ENCODE measurements at places on chromosomes 2 and 18.
A peak's percentile ranks its signal among the peaks of the same experiment; 100 is the strongest.

- DNase-seq = no peak
Observed at GRCh38 chr18:10713409-10713808, 187.6 kb downstream of the NAPG start.

GRCh38 chr2:192500550-192501200 is 305.9 kb upstream of the TMEFF2 start:
- DNase-seq = no peak

GRCh38 chr2:57343391-57344006 is 703.1 kb upstream of the VRK2 start:
- no peak for DNase-seq

DNA sequence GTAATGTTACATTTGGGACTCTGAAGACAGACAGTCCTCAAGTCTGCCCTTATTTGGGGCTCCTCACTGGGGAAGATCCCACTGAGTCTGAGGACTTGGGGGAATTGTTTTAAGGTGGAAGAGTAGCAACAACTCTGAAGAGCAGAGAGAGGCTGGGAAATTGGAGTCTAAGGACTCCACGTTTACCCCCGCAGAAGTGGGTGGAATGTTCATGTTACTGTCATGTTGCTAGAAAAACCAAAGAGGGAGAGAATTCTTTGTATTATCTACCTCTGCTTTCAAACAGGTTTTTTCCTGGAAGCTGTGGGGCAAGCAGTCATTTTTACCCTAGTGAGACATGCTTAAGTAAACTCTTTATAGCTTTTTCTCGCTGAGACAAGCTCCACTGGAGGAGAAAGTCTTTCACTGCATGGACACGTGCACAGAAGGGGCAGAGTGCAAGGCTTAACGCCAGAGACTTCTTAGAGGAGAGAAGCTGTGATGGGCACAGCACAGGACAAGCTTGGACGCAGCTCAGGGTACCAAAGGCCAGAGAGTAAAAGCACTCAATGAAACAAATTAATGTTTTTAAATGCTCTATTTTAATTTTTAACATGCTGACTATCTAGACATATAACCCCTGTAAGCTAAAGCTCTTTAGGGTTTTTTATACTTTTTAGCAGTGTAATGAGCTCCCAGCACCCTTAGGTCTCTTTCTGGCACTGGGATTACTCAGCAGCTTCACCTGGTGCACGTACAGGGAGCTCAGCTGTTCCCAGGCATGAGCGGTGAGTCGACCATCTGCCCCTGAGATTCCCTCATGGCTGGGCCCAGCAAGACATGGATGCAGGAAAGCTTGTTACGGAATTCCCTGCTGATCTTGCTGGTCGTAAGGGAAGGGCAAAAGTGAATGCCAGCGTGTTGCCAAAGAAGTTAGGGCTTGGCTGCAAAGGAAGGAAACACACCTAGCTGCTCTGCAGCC is 54.5 kb upstream of the BIN1 start:
- DNase-seq = no peak

- DNase-seq = no peak
Observed at GRCh38 chr2:145402706-145403277, 882.9 kb upstream of the ZEB2 start.

DNA sequence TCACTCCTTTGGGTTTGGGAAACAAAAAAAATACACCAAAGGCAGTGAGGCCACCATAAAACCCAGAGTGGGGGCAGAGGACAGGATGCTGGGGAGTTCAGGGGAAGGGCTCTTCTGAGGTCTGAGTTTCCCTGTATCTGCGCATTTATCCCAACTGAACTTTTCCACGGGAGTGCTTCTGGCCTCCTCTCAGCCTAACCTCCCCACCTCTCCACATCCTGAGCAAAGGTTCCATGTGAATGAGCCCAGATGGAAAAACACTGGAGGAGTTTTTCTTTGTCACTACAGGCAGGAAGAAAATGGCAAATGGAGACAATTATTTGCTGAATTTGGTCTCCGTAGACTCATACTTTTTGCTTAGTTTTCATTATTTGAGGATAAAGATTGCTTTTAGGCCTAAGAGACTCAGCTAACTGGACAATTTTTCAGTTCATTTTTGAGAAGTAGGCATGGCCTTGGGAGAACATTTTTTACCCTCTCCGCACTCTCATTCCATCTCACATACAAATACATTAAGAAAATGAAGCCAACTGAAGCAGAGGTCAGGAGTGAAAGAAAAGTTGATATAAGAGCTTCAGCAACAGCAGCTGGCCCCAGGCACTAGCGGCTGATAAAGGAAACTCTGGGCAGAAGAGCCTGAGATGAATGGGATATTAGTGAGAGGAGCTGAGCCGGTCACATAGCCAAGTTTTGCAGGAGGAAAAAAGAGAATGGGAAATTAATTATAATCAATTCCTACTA is 82.6 kb upstream of the CYP1B1 start:
- DNase-seq = peak; percentile 53

- no peak for DNase-seq
Observed at GRCh38 chr18:5972298-5972697, 77.0 kb upstream of the TMEM200C start.

- no peak for DNase-seq
Observed at GRCh38 chr18:22822841-22823508, 110.2 kb upstream of the RBBP8 start.

DNA sequence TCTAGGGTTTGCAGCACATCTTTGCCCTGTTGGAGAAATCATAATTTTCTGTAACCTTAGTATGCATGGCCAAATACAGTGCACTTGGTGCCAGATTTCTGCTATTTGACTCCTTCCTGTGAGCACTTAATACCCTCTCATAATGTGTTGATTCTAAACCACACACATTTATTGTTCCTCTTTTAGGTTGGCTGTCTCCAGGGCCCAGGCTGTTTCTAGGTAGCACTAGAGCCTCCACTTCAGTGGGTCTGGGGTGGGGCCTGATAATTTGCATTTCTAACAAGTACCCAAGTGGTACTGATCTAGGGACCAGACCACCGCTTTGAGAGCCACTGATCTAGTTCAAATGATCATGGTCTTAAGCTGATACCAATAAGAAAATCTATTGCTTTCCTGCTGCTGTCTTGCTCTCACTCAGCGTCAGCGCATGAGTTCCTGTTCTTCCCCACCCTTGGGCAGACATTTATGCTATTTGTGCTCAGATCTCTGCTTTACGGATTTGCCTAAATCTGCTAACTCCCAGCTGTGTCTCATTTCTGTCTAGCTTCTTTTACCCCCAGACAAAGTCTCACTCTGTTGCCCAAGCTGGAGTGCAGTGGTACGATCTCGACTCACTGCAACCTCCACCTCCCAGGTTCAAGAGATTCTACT is 7.4 kb downstream of the PTRHD1 start:
- peak; percentile 92 for DNase-seq

GRCh38 chr2:43791035-43791765 is 17.4 kb downstream of the DYNC2LI1 start:
- no peak for DNase-seq

- no peak for DNase-seq
Observed at GRCh38 chr18:40072761-40073160, 1882.3 kb upstream of the PIK3C3 start.

DNA sequence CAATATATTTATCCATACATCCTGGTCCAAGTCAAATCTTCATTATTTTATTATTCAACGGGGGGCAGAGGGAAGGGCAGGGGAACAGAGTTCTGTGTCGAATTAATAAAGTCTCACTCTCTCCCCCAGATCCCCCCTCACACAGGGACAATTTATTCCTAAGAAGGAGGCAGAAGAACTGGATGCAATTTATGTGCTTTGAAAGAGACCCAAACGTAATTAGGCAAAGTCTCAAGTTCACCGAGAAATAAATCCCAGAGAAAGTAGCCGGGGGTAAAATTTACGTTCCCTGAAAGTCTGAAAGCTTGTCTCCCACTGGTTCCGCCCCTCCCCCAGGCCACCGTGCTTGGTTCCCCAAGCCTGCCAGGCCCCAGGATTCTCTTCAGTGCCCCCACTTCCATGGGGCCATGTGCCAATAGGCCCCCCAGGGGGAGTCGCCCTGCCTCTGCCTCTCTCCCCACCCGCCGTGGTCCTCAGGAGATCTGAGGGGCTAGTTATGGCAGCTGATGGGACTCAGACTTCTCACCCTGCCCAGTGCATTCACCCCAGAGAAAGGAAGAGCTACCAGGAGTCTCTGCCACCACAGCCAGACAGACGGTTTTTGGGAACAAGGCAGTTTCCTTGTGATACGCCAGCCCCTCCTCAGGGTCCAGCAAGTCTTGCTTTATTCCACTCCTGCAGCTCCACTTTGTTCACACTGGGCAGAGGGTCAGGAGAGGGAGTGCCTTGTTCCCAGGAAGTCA is 215.5 kb downstream of the CYP26B1 start:
- DNase-seq = no peak

GRCh38 chr2:153470867-153471266 is 7.7 kb downstream of the RPRM start:
- no peak for DNase-seq

DNA sequence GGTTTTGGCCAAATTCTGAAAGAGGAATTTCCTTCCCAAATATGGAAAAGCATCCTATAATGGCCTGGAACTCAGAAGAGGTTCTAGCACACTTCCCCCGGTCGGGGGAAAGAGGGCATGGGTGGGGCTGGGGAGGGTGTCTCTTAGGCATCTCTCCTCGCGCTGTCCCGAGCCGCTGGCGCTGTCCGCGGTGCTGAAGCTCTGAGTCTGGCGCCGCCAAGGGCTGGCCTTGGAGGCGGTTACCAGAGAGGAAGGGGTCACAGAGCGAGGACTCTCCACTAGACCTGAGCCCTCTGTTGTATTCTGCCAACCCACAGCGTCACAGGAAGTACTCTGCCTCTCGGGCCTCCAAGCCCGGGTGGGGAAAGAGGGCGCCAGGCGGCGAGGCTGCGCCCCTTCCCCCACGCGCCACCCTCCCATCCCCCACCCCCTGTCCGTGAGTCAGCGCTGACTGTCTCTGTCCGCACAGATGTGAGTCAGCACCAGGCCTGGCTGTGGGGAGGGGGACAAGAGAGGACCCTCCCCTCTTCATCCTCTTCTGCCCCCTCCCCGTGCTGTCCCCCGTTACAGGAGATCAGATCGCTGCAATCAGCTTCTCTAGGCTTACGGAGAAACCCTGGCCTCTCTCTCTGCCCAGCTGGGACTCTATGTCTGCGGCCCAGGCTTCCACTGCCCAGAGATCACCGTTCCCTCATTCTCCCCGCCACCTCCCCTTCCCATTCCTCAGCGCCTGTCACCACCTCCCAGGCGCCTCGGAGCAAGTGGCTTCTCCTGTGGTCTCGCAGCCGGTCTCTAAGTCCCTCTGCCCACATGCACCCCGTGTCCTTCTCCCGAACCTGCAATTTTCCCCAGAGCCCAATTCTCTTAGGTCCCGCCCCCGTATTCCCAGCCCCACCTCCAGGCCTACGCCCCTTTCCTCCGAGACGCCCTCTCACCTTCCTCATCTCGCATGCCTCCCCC is 779 bp downstream of the PTPRN start:
- DNase-seq = peak; percentile 39

GRCh38 chr2:45905632-45905958 is 254.1 kb downstream of the PRKCE start:
- DNase-seq = no peak

DNA sequence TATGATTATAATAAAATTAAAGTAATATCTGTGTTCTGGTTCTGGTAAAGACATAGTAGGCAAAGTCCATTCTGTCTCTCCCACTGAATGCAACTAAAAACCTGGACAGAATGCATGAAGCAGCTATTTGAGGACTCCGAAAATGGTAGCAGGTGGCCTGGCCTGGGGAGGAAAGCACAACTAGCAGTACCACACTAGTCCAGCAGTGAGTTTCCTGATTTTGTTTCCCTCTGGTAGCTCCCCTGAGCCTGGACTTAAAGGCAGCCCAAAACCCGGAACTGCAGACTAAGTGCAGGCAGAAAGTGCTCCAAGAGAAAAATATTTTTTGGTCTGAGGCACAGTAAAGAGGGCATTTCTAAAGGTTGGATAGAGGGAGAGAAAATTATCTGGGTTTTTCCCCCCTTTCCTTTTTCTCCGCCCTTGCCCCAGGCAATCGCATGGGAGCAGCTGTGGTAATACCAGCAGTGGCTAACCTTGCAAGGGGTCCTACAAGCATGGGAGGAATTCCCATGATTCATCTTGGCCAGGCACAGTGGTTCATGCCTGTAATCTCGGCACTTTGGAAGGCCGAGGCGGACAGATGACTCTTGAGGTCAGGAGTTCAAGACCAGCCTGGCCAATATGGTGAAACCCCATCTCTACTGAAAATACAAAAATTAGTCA is 32.3 kb downstream of the ASXL2 start:
- DNase-seq = no peak

- DNase-seq = no peak
Observed at GRCh38 chr18:7885865-7886264, 318.7 kb downstream of the PTPRM start.

- DNase-seq = no peak
Observed at GRCh38 chr2:226703514-226703913, 96.1 kb downstream of the IRS1 start.

DNA sequence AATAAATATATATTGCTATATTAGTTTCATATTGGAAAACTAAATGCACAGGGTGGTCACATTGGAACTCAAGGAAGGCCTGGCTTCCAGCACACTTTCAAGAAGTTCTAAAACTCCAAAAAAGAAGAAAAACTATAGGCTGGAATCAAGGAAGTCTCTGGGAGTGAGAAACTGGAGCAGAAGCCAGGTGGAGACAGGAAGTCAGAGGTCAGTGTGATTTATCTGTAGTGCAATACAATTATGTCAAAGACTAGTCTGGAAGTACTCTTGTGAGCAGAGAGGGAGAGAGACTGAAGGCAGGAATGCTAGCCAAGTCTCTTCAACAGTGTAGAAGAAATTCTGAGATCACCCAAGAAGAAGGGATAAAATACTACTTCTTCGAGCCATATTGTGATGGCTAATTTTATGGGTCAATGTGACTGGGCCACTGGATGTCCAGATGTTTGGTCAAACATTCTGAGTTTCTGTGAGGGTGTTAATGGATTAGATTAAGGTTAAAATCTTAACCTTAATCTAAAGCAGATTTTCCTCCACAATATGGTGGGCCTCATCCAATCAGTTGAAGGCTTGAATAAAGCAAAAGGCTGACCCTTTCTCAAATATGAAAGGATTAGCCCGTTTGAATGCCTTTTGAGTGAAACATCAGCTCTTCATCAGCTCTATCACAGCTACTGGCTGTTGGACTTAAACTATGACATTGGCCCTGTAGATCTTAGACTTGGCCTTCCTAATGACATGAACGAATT is 208.0 kb downstream of the TDRD15 start:
- no peak for DNase-seq

DNA sequence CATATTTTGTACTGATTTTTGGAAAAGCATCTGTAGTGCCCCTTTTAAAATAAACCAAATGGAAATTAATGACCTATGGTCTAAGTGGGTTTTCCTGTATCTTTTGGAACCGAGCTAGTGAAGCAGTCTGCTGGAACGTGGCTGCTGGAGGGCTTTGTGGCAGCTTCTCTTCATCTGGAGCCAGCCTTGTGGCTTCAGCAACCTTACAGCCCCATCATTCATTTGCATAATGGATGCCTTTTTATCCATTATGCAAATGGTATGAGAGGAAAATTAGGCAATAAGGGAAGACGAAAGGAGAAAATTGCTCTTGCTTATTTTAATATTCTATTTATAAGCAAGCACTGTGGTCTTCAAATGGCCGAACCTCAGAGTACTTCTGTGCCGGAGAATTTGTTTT is 421.0 kb downstream of the PARD3B start:
- peak; percentile 7 for DNase-seq

Data from DMS79 treated with DMSO at 0.1 percent for 48 hours (cell line).